ENCODE measurements at places on chromosomes 12 and 14.

- no peak for DNase-seq
Observed at GRCh38 chr14:32635061-32635719, 303.5 kb upstream of the NPAS3 start.

- DNase-seq, result no peak
Observed at GRCh38 chr12:128867466-128867865, 14.2 kb downstream of the GLT1D1 start.

DNA sequence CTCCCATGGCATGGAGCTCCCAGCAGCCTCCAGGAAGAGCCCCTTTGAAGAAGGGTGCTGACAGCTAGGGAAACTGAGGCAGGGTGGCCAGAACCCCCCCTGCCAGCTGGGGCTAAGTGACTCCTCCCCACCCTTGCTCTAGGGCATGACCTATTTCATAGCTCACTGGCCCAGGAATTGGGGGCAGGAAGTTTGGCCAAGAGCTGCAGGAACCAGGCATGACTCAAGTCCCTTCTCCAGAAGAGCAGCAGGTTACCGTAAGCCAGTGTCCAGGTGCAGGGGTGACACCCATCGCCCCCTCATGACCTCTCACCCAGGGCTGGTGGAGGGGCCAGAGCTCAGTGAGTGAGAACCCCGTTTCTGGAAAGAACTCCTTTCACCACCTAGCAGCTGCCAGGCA is 1.9 kb downstream of the RASAL1 start:
- DNase-seq, result no peak

GRCh38 chr12:39959031-39959430 is 146.8 kb downstream of the SLC2A13 start:
- DNase-seq, result no peak

DNA sequence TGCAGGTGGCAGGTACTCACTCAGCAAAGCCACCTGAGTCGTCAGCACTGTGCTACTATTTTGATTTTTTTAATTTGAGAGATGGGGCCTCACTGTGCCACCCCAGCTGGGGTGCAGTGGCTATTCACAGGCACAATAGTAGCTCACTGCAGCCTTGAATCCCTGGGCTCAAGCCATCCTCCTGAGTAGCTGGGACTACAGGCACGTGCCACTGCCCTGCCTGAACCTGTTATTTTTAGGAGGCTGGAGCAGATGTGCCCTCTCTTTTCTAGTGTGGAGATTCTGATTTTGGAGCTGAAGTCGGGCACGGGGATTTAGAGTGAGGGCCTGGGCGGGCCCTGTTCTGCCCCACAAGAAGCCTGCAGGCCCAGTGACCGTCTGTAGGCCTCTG is 17.3 kb downstream of the SLC25A47 start:
- DNase-seq, result no peak

DNA sequence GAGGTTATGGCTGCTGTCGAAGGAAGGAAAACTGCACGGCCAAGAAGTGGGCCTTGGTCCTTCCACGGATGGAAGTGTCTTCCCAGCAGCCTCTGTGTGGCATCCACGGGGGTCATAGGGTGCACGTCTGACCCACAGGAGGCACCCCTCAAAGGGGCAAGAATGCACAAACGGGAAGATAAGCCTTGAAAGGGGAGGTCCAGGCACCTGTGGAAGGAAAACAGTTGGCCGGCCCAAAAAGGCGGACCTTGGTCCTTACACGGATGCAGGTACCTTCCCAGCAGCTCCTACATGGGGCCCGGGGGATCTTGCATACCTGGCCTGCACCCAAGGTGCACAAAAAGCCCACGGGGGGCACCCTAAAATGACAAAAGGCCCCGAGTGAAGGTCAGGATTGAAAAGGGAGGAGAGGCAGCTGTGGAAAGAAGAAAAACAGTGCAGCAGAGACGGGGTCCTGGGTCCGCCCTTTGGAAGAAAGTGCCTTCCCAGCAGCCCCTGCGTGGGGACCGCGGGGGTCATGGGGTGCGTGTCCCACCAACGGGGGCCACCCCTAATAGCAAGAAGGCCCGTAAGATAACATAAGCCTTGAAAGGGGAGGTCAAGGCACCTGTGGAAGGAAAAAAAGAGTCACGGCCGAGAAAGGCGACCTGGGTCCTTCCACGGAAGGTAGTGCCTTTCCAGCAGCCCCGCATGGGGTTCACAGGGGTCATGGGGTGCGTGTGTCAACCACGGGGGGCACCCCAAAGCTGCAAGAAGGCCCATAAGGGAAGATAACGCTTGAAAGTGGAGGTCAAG is 276.1 kb downstream of the ALG10 start:
- DNase-seq, result no peak

DNA sequence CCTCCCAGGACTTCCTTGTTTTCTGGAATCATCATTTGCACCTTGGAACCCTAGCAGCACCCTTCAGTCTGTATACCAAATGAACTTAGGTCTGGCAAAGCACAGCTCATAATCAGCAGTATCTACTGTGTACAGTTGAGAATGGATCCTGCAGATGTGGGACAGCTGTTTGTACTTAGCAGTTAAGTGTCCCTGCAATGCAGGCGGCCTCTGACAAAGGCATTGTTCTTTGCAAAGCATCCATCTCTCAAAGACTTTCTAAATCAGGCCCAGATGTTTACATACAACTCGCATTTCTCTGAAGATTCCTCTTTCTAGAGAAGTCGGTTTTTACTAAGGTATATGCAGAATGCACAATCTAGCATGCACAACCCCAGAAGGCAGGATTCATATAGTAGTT is 170.5 kb upstream of the RBM19 start:
- no peak for DNase-seq

GRCh38 chr14:68140076-68140741 is 320.6 kb downstream of the RAD51B start:
- DNase-seq, result no peak

DNA sequence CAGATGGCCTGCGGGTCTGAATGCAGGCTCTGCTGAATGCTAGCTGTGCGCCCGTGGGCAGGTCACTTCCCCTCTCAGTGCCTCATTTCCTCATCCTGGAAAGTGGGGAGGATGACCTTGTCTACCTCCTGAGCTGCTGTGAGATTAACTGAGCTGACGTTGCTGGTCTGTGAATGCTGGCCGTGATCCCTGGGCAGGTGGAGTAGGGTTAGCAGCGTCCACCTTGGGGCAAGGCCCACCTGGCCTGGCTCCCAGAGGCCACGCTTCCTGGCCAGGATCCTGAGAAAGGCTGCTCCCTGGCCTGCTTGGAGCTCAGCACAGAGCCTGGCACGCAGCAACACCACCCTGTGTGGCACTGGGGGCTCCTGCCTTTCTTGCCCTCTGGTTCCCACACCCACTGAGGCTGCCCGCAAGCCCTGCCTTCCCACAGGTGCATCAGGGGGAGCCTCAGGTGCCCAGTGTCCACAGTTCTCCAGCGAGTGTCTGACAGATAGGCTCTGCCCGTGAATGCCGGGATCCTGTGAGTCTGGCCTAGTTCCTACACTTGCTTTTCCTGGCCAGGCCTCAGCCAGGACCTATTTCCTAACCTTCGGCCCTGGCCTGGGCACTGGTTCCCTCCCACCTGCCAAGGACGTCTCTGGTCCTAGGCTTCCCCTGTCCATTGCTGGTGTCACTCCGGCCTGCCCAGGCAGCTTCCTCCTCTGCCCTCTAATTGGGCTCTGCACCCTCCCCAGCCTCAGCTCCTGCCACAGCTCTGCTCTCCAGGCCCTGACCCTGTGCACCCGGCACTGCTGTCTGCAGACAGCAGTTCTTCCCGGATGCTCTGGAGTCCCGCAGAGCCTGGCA is 37.2 kb upstream of the TDRD9 start:
- no peak for DNase-seq

DNA sequence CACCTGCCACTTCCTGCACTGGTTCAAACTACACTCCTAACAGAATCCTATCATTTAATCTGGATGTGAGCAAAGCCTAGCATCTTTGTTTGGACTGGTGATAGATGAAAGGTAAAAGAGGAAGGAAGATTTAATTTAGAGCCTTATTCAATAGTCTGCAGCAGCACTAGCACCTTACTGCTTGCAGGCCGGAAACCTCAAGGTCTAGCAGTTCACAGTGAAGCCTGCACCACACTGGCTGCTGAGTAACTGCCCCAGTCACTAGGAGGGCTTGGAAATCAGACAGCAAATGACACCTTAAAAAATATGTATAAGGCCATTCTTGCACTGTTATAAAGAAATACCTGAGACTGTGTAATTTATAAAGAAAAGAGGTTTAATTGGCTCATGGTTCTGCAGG is 358.0 kb downstream of the DAD1 start:
- no peak for DNase-seq

DNA sequence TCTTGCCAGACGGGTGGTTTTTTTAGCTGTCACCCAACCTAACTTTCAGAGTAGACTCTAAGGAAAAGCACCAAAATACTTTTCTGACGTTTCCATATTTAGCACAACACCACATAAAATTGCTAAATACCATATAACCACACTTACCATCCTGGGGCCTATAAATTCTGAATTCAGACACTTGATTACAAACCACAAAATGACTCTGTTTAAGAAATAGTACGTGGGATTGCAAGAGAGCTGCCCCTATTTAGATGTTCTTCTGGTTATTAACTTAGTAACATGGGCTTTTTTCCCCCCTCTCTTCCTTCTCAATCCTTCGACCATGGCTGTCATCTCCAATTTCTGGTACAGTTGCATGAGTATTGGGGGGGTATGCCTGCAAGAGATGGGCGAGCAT is 287.7 kb downstream of the BMP4 start:
- no peak for DNase-seq

GRCh38 chr12:56661979-56662638 is 16.3 kb upstream of the ATP5F1B start:
- no peak for DNase-seq

GRCh38 chr14:54929556-54929955 is 26.9 kb upstream of the GCH1 start:
- DNase-seq, result no peak

DNA sequence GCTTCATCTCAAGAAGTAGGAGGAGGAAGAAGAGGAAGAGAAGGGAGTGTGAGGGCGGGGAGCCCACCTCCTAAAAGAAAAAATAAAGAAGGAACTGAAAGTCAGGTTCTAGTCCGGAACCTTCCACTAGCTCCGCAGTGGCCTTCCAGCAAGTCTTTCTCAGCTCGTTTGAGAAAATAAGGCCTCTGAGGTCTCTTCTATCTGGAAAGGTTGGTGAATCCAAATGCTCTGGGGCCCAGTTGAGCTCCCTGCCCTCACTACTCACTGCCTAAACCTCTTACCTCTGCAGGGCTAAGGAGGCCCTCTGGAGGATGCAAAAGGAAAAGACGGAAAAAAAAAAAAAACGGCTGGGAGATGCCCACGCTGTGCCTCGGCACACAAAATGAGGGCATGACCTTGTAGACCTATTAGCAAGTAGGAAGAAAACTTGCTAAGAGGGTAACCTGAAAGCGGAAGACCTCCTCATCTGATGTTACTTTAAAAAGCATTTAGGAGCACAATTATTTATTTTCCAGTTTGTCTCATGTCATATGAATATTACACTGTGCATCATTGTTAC is 35.9 kb downstream of the FBLN5 start:
- DNase-seq, result peak; percentile 6

DNA sequence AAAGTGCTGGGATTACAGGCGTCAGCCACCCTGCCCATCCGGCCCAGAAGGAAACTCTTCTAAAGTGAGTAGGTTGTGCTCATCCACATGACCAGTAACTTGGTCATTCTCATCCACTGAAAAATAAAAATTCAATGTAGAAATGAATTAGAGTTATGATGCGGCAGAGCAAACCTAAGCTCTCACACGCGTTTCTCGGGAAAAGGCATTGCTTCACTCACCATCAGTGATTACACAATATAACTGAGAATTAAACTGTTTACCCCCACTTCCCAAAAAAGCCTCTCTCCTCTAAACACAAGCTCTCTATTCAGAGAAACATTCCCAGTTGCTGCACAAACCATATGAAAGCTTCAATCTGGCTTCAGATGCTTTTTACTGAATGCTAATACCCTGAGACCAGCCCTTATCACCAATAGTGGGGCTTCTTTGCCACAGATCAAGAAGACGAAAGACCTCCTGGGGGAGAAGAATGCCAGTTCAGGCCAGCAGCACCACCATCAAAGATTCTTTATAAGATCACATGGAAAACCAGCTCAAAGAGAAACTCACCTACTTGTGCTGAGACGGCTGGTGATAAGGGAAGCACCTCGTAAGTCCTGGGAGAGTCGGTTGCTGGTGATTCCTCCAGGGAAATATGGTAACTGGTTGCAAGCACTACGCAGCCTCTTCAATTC is 121.5 kb upstream of the SFSWAP start:
- DNase-seq, result no peak

- no peak for DNase-seq
Observed at GRCh38 chr14:77018785-77019184, 9.7 kb downstream of the IRF2BPL start.

DNA sequence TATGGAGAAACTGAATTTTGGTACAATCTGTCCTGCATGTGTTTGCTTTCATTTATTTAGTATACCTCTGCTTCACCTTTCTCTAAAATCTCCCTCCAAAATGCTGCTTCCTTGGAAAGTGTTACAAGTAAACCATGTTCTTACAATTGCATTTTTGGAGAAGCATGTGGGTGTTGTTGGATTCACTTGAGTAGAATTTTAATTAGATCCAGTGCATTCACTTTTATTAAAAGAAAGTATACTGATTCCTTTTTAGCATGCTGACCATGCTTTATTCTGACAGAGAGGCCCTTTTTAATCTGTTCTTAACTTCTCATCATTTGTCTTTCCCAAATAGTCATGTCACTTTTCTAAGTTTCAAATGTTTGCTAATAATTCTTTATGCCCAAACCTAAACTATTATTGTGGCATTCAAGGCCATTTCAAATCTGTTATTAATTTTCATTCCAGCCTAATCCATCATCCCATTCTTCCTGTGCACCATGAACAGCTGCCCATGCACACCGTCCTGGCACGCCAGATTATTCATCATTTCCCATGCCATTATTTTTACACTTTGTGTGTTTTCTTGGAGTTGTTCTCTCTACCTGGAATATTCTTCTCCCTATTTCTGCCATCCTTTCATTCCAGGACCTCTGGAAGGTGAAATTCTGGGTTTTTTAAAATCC is 90.7 kb downstream of the METTL25 start:
- DNase-seq, result no peak

All from stimulated activated CD8-positive, alpha-beta memory T cell treated with anti-CD3 and anti-CD28 coated beads, Interleukin-2, amount 100 ng/mL, for 1 hour (primary cell).